ENCODE measurements at places on chromosomes 13 and 19. TPM values are rescaled to one million over a fixed set of nuclear protein-coding genes. Genes with fewer than 3 reads are reported as not detected.

Gene SIGLEC5
- total RNA-seq: not detected

- no peak for DNase-seq
Measured at GRCh38 chr13:91739751-91740150, 341.3 kb downstream of the GPC5 start.

Gene ATP8A2
- 0.04 TPM for total RNA-seq

DNA sequence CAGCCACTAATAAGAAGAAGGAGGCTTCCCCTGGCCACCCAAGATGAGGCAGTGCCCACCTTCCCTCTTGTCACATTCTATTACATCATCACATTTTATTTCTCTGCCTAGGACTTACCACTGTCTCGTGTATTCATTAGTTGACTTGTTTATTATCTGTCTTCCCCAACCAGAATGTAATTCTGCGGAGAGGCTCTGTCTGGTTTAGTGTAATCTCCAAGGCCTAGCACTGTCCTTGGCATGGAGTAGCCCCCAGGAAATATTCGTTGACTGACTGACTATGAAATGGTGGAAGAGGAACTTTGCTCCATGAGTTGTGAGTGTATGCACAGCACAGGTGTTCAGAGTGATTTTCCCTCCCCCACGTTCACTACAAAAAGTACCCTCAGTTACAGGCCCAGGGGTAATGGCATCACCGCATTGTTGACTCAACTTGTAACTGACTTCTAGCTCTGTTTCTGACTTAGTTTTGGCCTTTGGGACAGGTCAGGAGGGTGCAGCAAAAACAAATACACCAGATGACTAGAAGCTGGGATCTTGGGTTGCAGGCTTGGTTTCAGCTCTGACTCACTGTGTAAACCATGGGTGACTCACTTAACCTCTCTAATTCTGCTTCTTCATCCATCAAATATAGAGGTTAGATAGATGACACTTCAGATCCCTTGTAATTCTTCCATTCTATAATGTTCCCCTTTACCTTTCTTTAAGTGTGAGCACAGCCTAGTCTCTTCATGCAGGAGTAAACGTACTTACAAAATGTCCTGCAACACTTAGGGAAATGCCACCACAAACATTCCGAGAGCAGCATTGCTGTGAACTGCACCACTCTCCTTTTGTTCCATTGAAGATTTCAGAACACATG lies 229.7 kb downstream of the KCNRG start:
- peak; percentile 90 for DNase-seq

Gene VSTM1
- total RNA-seq: not detected

Gene CD33
- 6.0 TPM for total RNA-seq

- no peak for DNase-seq
Measured at GRCh38 chr19:29812080-29812880, 489 bp downstream of the CCNE1 start.

Gene KXD1
- total RNA-seq: 137 TPM

DNA sequence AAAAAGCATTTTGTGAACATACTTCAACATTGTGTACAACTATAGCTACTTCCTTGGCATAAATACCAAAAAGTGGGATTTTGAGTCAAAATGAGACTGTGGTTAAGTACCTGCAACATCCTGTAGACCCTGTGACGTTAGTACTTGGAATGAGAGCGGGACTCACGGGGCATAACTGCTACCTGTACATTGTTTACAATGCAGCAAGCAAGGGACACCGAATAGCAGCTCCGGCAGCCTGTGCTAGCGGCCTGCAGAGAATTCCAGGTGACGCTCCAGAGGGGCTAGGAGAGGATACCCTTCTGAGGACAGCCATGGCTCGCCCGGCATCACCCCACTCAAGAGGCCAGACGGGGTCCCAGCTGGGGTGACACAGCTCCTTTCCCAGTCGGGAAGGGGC lies 824 bp upstream of the ZNF331 start:
- DNase-seq: no peak

Gene ZNF723
- not detected for total RNA-seq

GRCh38 chr13:50668691-50669271 lies 174.7 kb downstream of the DLEU7 start:
- no peak for DNase-seq

Gene SBK3
- 0.46 TPM for total RNA-seq

Gene MAP2K7
- total RNA-seq: 39.3 TPM

GRCh38 chr13:107434347-107434746 lies 781.0 kb downstream of the LIG4 start:
- DNase-seq: no peak

Gene PGLYRP1
- not detected for total RNA-seq

DNA sequence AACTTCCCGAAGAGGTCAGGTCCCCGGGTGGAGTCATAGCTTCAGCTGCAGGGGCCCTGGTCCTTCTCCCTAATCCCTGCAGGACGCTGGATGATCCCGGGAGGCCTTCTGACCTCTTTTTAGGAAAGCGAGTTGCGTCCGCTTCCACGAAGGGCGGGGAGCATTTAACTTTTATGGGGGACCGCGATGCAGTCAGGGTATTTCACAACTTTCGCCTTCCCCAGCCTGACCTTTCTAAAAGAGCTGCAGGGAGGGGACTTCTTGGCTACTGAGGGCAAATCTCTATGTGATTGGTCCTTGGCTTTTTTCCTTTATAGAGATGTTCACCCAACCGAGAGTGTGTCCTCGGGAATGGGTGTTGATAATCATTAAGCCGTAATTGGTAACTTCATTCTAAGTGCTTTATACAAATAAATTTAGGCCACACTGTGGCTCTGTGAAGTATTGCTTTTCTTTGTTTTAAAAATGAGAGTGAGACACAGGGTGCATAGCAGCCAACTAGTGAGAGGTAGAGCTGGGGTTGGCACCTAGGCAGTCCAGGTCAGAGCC lies 778 bp downstream of the ZNF230 start:
- no peak for DNase-seq

Gene TEX26
- total RNA-seq: not detected

DNA sequence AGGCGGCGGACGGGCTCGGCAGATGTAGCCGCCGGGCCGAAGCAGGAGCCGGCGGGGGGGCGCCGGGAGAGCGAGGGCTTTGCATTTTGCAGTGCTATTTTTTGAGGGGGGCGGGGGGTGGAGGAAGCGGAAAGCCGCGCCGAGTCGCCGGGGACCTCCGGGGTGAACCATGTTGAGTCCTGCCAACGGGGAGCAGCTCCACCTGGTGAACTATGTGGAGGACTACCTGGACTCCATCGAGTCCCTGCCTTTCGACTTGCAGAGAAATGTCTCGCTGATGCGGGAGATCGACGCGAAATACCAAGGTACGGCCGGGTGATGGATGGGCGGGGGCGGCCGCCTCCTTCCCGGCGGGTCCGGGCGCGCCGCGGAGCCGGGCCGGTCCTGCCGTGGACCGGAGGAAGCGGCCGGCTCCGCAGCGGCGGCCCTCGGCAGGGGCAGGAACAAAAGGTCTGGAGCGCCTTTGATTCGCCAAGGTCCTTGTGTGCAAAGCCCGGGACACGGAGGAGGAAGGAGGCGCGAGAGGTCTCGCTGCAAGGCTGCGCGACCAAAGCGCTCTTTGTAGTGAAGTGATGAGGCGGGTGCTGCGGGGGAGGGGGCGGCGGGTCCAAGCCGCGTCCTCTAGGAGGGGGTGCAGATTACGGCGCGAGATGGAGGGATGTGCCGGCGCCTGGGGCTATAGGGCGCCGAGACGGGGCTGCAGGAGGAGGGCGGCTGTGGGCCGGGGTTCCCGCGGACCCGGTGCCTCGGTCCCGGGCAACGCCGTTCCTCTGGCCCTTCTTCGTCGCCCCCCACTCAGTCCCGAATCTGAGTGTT lies 689 bp downstream of the ING1 start:
- DNase-seq: peak; percentile 14

- no peak for DNase-seq
Measured at GRCh38 chr19:40005691-40006272, 8.9 kb downstream of the ZNF546 start.

Gene LGALS4
- total RNA-seq: 0.51 TPM

Gene SH2D3A
- total RNA-seq: 162 TPM

Gene NRTN
- 8.8 TPM for total RNA-seq

DNA sequence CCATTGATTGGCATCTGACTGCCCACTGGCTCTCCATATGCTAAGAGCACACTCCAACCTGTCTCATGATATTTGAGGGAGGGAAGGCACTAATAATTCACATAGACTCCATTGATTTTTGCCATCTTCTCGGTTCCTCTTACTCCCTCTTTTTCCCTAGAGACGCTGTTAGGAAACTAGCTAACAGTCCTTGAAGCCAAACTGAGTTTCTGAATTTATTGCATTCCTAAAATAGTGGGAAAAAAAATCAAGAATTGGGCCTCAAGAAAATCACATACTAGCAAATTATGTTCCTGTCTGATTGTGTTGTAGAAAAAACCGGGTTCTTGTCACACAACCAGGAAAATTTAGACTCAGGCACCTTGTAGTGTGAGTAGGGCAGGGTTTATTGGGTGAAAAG lies 86.4 kb upstream of the SLC7A1 start:
- DNase-seq: no peak

DNA sequence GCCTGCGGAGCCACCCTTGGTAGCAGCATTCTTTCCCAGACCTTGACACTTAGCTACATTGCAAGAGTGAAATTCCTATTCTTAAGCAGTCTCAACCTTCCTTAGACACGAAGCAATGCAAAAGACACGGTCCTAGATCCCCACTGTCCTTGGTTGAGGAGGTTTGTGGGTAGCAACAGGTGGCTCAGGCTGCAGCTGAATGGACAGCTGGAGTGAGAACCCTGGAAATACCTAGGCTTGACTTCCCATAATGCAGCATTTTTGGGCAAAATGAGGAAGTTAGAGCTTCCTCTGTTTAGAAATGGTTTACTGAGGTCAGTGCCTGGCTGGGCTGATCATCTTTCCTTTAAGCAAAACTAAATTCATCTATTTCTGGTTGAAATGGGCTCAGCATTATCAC lies 296.6 kb downstream of the RFC3 start:
- DNase-seq: no peak

DNA sequence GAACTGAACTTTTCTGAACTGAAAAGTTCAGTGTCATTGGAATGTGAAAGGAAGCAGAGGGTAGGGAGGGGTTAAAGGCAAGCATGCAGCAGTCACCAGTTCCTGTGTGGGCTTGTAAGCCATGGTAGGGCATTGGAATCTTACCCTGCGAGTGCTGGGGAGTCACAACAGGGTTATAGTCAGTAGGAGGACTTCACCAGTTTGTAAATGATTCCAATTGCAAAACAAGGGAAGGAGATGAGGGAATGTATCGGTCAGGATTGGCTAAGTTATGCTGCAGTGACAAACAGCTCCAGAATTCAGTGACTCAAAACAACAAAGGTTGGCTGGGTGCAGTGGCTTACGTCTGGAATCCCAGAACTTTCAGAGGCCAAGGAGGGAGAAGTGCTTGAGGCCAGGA lies 12.8 kb downstream of the LYPD3 start:
- no peak for DNase-seq

Gene MEDAG
- not detected for total RNA-seq

Gene CYP4F2
- not detected for total RNA-seq

DNA sequence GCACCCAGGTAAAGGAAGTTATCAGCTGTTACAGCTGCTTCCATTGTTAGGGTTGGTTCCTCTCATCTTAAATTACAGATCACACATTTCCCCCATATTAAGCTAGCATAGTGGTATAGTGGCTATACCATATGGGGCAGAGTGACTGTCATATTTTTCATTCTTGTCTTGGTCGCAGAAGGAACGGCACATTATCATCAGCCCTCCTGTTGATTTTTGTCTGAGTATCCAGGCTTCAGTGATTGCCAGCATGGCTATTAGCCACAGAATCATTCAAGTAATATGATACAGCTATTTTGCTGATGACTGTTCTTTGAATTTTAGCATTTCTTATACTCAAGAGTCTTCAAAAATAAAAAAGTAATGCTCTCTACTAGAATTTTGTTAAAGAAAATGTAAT lies 240.9 kb downstream of the LIG4 start:
- DNase-seq: no peak

DNA sequence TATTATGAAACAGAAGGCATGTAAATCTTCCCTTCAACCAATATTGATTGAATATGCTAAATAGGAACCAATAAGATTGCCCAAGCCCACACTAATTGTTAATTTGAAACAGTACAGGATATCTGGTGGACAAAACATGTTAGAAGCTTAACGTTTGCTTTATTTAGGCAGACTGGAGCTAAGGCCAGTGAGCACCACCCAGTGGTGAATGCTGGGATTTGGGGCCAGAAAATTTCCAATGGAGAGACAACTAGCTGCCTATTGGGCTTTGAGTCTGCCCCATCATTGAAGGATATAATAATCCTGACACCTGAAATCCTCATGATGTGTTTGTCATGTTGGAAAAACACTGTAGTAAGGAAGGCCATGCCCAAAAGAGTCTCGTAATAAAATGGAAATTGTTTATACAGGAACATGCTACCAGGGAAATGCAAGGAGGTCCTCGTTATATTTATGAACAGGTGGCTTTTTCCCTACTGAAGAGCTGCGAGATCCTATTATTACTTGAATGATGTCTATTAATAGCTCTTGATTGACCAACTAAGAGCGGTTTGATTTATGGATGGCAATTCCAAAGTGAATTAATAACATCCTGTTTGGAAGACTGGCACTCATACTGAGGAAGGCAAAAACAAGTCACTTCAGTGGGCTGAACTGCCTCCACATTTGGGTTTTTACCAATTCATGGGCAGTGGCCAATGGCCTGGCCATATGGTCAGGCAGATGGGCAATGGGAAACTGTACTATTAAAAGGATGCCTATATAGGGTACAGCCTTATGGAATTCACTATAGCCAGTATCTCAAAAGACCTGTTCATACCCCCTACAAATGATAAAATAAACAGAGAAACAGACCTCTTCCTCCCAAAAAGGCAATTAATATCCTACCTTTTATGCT lies 8.7 kb downstream of the SIGLECL1 start:
- DNase-seq: peak; percentile 78

DNA sequence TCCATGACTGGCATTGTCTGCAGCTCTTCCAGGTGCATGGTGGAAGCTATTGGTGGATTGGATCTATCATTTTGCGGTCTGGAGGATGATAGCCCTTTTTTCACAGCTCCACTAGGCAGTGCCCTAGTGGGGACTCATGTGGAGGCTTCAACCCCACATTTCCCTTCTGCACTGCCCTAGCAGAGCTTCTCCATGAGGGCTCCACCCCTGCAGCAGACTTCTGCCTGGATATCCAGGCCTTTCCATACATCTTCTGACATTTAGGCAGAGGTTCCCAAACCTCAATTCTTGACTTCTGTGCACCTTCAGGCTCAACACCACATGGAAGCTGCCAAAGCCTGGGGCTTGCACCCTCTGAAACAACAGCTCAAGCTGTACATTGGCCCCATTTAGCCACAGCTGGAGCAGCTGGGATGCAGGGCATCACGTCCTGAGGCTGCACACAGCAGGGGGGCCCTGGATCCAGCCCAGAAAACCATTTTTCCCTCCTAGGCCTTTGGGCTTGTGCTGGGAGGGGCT lies 800.2 kb upstream of the MIR17HG start:
- DNase-seq: no peak

GRCh38 chr13:83378908-83379307 lies 503.4 kb downstream of the SLITRK1 start:
- no peak for DNase-seq

GRCh38 chr19:15248648-15249527 lies 16.6 kb upstream of the EPHX3 start:
- DNase-seq: peak; percentile 84

Gene CYP2A7
- total RNA-seq: not detected

Gene FOSB
- total RNA-seq: 60.5 TPM

Measured in PC-3 (cell line).